Ovary (tissue), 10 donors: ENCODE measurements at places on chromosomes 12 and 14. TPM values are rescaled to one million over a fixed set of nuclear protein-coding genes. Genes with fewer than 3 reads are reported as not detected.

The GLRX5 gene
- 39.4 TPM for total RNA-seq

The ACIN1 gene
- 156 TPM for total RNA-seq

DNA sequence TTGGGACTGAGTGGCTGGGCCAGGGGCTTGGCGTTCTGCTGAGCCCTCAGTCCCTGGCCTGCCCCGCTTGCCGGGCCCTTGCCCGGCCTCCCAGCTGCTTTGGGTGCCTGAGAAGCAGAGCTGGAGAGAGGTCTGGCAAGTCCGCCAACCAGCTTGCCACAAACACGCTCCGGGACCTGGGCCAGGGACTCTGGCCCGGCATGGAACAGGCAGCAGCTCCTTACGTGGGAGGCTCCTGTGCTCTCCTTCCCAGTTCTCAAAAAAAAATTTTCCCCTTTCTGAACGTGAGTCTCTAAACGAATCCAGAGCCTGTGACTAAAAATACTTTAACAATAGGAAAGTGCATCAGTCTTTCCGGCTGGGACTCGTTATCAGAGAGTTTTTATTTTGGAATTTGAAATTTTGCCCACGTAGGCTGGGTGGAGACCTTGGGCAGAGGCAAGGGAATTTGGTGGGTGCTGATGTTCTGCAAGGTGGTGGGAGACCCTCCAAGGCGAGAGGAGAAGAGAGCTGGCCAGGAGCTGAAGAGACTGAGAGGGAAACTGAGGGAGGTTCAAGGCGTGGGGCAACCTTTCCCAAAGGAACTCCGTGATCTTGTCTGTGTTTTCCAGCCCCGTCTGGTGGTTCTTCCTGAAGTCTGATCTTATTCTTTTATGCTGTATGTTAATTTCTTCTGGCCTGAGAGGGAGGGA lies 6.8 kb upstream of the NR4A1 start:
- peak; percentile 94 for DNase-seq

GRCh38 chr12:52691076-52691840 lies 11.1 kb upstream of the KRT1 start:
- DNase-seq: no peak

The OR6C1 gene
- not detected for total RNA-seq

The DTX1 gene
- 1.6 TPM for total RNA-seq

The PTPRB gene
- 18.2 TPM for total RNA-seq

The SLC2A3 gene
- 34.8 TPM for total RNA-seq

DNA sequence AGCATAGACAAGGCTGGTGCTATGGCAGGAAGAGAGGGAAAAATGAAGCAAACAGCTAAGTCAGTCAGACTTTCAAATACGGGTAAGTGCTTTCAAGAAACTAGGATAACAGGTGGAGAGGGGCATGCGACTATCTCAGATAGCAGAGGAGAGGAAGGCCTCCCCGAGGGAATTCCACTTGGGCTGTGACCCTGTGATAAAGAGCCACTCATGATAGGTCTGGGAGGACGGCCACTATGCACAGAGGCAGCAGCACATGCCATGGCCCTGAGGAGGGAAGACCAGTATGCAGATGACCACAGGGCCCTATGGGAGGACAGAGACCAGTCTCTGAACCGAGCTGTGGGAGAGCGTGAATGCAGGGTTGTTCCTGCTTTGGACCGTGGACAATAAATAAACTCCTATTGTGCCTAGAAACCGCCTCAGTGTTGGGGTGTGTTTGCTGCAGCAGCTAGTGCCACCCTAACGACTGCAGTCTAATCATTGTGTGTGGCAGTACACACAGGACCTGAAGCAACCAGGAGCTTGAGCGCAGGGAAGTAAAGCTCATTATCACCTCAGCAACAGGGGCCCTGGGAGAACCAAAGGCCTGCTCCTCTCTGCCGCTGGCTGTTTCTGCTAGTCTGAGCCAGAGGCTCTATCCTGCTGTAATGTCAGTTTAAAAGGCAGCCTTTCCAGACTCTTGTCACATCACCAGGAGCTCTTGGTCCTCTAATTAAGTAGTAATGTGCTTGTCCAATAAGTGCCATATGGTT lies 119.1 kb downstream of the CACNA1C start:
- DNase-seq: no peak

DNA sequence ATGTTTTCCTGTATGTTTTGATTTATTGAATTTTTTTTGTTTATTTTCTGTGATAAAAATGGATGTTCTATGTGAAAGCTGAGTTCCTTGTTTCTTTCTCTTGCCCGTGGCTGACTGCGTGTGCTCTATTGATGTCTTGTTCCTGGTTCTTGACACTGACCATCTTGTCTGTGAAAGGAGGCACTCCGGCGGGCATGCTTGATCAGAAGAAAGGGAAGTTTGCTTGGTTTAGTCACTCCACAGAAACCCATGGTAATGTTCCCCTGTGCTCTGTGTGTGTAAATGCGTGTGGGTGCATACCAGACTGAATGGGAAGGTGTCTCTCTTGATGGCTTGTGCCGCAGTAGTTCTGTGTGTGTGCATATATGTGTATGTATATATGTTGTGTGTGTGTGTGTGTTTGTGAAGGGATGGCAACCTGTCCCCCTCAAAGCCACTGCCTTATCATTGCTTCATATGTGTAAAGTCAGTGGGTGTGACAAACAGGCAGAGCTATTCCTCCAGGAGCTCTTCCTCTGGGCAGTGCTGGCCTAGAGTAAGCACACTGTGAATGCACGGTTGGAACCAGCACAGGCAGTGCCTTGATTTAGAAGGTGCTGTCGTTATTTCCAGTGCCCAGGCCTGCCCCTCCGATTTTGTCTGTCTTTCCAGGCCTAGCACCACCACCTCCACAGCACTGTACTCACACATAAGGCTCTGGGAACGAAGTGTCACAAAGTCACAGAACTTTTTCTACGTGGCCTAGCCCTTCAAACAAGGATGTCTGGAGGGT lies 247.3 kb upstream of the FKBP4 start:
- no peak for DNase-seq

DNA sequence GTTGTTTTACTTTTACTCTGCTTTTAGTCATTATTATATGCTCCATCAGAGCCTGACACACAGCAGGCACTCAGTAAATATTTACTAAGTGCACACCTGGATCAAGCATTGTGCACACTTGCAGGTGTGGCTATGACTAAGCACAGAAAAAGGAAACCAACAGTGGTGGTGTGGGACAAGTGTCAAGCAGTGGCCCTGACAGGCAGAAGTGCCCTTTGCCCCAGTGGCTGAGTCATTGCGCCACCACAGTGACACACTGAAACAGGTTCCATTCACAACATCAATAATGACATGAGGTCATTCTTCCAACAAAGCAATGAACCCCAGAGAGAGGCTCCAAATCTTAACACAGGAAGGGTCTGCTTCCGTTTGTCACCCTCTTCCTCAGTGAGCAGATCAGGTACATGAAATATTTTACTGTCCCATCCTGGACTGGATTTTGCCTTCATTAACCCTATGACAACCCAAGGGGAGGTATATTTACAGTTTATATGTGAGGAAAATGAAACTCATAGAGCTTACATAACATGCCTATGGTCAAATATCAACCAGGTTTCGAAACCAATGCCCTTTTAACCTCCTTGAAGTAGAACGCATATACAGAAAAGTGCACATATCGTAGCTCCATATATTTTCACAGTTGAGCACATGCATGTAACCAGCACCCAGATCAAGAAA lies 82.6 kb upstream of the GTF2A1 start:
- DNase-seq: no peak

The VASH1 gene
- 16.7 TPM for total RNA-seq

DNA sequence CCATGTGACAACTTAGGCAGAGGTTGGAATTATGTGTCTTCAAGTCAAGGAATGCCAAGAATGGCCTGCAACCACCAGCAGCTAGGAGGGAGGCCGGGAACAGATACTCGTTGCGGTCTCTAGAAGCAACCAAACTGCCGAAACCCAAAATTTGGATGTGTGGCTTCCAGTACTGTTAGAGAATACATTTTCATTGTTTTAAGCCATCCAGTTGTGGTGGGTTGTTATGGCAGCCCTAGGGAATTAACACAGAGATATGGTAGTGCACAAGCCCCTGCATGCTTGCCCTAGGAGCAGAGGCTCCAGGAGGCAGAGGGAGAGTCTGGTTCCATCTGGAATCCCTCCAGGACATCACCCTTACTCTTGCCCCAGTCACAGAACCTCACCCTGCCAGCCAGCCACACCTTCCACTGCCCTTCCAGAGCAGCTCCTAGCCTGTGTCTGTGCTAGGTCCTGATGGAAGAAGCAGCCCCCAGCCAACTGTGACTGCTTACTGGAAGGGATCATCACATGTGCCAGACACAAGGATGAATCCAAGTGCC lies 19.5 kb downstream of the PITPNM2 start:
- DNase-seq: no peak

GRCh38 chr12:94074980-94075629 lies 73.3 kb upstream of the PLXNC1 start:
- peak; percentile 48 for DNase-seq

DNA sequence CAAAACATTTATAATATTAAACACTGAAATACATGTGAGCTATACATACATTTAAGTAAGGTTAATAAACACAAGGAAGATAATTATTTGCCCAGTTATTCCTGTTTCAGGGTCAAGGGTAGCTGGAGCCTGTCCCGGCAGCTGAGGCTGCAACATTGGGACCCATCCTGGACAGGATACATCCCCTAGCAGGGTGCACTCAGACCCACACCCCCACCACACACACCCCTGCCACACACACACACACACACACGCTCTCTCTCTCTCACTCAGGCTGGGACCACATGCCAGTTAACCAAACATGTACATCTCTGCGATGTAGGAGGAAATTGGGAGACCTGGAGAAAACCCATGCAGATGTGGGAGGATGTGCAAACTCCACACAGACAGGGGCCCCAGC lies 112.6 kb upstream of the TMCC3 start:
- no peak for DNase-seq

DNA sequence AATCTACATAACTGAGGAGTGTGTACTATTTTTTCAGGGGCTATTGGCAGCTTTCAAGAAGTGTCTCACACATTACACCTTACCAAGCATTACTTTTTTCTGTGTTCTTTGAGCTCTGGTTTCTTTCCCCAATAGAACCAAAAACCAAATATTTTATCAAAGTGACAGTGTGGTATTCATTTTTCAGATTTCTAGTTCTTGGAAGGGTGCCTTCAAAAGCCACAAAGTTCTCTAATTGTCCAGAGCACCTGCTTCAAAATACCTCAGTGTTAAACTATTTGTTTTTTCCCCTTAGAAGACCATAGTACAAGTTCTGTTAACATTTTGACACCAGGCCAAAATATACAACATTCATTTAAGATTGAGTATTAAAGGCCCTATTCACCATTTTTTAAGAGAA lies 515.7 kb downstream of the ETNK1 start:
- DNase-seq: no peak

- no peak for DNase-seq
Observed at GRCh38 chr12:27498761-27499160, 25.2 kb upstream of the PPFIBP1 start.

DNA sequence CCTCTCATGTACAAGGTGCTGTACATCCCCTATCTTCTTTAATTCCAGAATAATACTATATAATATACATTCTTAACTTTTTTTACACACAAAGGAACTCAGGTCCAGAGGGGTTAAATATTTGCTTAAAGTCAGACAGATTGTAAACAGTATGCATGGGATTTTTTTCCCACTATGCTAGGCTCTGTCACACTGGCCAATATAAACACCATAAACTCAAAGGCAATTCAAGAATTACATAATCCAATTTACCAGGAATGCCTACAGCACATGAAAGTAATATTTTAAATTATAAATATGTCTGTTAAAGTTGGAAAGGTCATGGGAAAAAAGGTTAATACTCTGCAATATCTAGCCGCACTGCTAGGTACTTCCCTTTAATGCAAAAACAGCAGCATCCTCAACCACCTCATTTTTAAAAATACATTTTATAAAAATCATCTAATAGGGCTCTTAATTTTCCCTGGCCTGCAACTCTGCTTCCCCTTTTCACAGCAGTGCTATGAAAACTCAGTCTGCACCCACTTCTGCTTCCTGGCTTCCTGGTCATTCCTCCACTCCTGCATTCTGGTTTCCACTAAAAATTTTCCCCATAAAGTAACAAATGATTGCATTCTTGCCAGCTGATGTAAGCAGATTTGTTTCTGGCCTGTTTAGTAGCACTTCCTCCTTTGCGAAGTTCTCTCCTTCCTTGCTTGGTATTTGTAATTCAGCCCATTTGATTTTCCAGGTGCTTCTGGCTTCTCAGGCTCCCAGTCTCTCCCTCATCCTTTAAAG lies 128.1 kb downstream of the ITPR2 start:
- DNase-seq: no peak

- DNase-seq: no peak
Observed at GRCh38 chr14:68888025-68888850, 90.9 kb downstream of the ACTN1 start.

- DNase-seq: peak; percentile 88
Observed at GRCh38 chr12:108609537-108610335, 11.9 kb upstream of the TMEM119 start.

DNA sequence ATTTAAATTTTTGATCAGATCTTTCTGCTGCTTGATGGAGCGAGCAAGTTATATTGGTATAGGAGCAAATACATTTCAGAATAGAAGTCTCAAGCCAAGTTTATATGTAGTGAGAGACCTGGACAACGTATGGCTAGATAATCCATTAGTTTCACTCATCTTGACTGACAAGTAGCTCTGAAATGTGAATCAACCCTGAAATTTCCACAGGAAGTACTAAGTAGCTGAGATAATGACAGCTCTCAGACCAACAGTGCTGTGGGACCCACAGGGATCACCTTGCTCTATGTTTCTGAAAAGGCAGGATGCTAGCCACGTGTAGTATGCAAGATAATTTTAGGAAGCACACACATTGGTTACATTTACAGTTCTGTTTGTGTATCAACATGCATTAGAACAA lies 258.6 kb upstream of the FOXN3 start:
- DNase-seq: no peak

The EML5 gene
- 37.0 TPM for total RNA-seq

The KRT86 gene
- total RNA-seq: not detected

DNA sequence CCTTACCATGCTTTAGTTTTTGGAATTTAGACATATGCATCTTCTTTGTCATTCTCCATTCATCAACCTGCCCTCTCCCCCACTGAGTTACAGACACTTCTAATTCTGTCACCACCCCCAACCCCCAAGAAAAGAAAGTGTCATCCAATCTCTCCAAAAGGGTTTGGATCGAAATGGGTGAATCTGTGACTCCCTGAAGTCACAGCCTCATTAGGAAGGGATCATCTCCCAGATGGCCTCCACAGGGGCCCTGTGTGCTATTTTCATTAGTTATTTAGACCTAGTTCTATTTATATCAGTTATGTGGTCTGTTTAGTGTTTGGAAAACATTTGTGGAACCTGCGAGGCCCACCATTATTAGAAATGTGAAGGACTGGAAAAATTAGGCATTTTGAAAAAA lies 191.0 kb upstream of the ATP2B1 start:
- no peak for DNase-seq

DNA sequence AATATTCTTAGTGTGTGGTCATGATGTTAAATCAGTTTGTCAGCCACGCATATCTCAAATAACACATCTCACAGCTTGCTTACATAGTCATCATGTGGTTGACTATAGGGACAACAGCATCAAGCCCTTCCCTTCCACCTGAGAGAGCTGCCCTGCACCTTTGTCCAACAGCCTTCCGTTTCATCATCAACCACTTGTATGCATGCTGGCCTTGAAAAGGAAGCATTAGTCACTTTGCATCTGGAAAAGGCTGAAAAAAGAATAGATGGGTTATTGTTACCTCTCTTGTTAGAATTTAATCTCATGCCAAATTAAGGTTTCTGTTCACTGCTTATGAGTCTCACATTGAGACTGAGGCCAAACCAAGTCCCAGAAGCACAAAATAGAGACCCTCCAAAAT lies 1586.5 kb upstream of the SEL1L start:
- DNase-seq: no peak

- DNase-seq: no peak
Observed at GRCh38 chr12:71070416-71071128, 87.2 kb downstream of the TSPAN8 start.
